ENCODE measurements at places on chromosomes 1 and 21. TPM values are rescaled to one million over a fixed set of nuclear protein-coding genes. Genes with fewer than 3 reads are reported as not detected.

Gene ADAMTS5
- not detected for total RNA-seq

Gene PPIAL4G
- not detected for total RNA-seq

Gene RNU1-1
- total RNA-seq = 7.3 TPM

Gene OR2L3
- total RNA-seq = not detected

Gene CRABP2
- 11.6 TPM for total RNA-seq

Gene MEX3A
- total RNA-seq = 2.8 TPM

Gene AIRE
- total RNA-seq = not detected

Gene KRTAP13-2
- total RNA-seq = not detected

Data from A549 treated with DMSO at 1 μM for 4 hours (cell line).